ENCODE measurements at places on chromosomes 11 and 22. TPM values are rescaled to one million over a fixed set of nuclear protein-coding genes. Genes with fewer than 3 reads are reported as not detected.
A peak's percentile ranks its signal among the peaks of the same experiment; 100 is the strongest.

DNA sequence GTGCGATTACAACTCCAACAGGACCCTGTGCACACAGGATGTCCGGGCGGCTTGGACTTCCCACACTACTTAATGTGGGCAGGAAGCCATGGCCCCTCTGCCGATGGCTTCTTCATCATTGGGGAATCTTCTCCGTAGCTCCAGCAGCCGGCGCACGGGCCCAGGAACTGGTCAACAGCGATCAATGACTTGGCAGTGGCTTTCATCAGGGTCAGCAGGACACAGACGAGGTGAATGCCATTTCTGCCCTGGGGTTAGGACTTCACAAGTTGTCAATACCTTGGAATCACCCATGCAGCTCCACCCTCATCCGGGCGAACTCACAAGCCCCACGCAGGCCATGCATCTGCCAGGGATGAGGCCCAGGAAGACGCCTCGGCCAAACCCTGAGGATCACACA lies 645.7 kb downstream of the BRD1 start:
- no peak for DNase-seq

DNA sequence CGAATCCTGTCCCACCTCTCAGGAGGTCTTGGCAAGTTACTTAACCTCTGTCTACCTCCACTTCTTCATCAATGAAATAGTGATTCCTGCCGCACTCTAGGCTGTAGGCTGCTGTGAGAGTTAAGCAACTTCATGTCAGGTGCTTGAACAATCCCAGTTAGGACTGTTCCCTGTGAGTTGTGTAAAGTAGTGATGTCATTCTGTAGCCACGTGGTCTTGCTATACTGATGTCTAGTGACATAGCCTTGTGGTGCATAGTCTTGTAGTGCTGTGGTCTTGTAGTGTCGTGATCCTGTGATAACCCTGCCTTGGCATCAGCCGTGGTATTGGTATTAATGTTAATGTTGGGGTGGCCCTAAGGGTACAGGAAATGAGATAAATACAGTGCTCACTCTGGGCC lies 30.3 kb upstream of the PRR5 start:
- no peak for DNase-seq

DNA sequence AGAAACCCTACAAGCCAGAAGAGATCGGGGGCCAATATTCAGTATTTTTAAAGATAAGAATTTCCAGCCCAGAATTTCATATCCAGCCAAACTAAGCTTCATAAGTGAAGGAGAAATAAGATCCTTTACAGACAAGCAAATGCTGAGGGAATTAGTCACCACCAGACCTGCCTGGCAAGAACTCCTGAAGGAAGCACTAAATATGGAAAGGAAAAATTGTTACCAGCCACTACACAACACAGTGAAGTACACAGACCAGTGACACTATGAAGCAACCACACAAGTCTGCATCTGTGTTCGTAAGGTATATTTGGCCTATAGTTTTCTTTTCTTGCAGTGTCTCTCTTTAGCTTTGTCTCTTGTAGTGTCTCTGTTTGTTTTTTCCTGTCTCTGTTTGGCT lies 29.0 kb downstream of the TMEM225 start:
- no peak for DNase-seq

DNA sequence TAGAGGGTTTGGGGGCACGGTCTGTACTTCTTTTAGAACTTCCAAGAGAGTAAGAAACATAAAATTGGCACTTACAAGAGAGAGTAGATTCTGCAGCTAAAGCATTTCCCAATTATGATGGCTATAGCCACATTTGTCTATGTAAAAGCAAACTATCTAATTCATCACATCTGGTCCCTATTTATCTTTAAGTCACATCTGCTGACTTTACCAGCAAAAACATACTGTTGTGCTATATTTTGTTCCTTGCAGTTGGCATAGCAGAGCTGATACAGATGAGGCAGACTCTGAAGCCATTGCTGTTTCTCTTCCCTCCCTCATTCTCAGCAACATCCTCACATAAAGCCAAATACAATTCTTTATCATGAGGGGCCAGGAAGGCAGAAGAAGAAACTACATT lies 1533.5 kb upstream of the RAG2 start:
- DNase-seq = no peak

DNA sequence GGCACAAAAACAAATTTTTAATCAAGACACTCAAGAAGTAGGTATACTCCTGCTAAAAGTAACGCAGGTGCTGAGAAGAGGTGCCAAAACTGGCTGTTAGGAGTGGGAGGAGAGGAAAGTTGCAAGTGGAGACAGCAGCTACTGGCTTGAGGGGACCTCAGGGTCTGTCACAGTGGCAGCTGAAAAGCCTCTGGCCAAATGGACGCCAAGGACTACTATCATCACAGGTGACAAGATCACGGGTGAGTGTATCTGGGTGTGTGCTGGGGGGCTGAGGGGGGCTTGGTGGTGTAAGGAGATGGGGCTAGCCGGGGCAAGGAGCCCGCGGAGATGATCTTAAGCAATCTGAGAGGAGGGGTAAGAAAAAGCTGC lies 687 bp downstream of the ZNF202 start:
- DNase-seq = peak; percentile 6

- DNase-seq = peak; percentile 1
Measured at GRCh38 chr11:129144256-129144655, 47.9 kb downstream of the ARHGAP32 start.

The OR8B8 gene
- not detected for total RNA-seq

All from myocyte (in vitro differentiated cells).